ENCODE measurements at places on chromosomes 12 and 14. TPM values are rescaled to one million over a fixed set of nuclear protein-coding genes. Genes with fewer than 3 reads are reported as not detected.

DNA sequence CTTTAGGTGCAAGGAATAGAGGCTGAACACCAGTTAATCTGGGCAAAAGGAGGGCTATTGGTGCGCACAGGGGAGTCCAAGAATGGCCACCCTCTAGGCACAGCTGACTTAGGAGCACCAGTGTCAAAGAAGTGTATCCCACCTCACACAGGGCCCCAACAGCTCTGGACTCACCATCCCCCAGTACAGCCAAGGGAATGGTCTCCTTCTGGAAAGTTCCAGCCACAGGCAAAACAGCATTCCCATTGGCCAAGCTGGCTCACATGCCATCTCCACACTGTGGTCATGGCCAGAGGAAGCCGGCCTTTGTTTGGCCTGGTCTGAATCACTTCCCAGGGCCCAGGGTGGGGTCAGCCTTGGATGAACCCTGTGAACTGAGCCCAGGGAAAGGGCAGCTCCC lies 120.1 kb downstream of the DICER1 start:
- DNase-seq, result no peak

GRCh38 chr14:102464846-102465341 lies 44.7 kb downstream of the ANKRD9 start:
- DNase-seq, result no peak

GRCh38 chr12:171276-171675 lies 42.7 kb downstream of the SLC6A12 start:
- DNase-seq, result no peak

DNA sequence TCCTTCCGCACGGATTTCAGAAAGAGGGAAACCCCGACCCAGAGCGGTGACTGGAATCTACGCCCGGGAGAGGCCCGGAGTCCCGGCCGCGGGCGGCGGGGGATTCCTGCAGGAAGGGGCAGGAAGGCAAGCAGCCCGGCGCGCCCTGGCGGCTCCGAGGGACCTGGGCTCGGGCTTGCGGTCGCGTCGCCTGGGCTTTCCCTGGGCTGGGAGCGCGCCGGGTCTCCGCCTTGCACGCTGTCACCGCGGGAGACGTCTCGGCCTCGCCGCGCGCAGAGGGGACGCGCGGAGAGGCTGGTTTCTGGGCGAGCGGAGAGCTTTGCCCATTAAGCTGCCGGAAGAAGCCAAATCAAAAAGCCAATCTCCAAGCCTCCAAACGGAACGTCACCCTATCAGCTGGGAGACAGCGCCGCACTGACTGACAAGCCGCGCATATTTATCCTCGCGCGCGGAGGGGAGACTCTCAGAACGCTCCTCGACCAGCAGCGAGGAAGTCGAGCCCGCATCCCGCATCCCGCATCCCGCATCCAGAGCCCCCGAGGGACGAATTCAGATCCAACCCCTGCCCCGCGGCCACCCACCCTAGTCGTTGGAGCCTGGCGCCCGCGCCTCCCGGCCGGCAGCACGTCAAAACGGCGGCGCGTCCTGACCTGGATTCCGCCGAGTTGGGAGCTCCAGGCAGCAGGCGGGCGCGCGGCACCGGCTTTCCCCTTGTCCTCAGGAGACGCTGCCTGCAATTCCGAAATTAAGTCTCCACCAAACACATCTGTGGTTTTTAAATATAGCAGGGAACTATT lies at the start of gene SLC8A3:
Gene SLC8A3 (minus strand): TSS at position 293 of the 797 bp plus-strand sequence. CDS start 20,529 bp downstream, outside the sequence.
- peak; percentile 1 for DNase-seq

- no peak for DNase-seq
Observed at GRCh38 chr14:77114609-77115008, 16.6 kb downstream of the CIPC start.

- DNase-seq, result no peak
Observed at GRCh38 chr12:126797525-126797924, 1469.4 kb upstream of the TMEM132C start.

DNA sequence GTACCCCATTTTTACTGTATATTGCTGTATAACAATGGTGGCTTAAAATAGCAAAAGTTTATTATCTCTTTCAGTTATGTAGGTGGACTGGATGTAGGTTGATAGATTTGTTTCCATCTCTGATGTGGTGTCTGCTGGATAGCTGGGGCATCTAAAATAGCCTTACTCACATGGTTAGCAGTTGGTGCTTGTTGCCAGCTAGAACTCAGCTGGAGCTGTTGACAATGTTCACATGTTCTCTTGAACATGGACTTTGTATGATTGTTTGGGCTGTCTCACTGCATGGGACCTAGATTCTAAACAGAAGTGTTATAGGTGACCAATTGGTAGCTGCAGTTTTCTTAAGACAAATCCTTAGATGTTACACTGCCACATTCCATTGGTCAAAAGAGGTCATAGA lies 126.9 kb downstream of the GPHN start:
- DNase-seq, result peak; percentile 17

DNA sequence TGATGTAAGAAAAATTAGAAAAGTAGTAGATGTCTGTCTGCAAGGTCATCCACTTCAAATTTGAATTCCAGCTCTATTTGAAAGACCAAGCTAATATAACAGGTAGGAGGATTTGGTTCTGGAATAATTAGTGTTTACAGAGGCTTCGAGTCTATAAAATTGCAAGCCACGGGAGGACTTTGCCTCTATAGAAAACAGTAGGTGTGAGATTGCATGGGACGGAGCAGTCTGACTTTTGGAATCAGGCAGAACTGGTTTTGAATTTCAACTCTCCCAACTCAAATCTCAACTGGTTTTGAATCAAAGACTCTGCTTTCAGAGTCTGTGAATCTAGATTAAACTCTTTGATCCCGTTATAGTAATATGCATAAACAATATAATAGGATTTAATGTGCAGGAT lies 82.4 kb downstream of the PIK3C2G start:
- DNase-seq, result no peak

DNA sequence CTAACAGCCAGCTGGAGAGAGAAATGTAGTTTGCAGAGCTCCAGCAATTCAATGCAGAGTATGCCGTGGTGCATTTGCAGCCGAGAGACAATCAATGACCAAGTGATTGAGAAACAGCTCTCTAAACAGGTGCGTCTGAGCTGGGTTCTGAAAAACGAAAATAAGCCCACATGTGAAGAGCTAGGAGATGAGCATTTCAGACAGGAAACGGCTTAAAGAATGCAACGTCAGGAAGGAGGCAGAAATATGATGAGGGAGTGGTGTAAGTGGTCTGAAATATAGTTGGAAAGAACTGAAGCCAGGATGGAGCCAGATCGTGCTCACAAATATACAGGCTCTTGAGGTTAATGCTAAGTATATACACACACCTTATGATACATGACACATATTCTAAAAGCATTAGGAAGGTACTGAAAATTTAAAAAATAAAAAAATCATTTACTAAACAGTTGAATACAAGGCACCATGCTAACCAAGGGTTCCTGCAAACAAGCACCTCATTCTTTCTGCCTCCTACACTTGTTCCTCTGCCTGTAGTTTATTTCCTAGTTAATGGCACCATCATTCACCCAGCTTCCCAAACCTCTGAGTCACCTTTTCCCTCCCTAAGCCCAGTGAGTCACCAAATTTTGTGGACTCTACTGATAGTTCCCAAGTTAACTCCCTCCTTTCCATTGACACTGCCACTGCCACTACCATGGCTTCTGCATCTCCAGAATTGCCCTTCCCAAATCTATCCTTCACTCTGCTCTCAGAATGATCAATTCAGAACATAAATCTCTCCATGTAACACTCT lies 2.3 kb upstream of the GARIN2 start:
- DNase-seq, result peak; percentile 84

- no peak for DNase-seq
Observed at GRCh38 chr12:75872762-75873161, 158.8 kb downstream of the PHLDA1 start.

- peak; percentile 76 for DNase-seq
Observed at GRCh38 chr12:89453121-89453978, 71.2 kb downstream of the GALNT4 start.

DNA sequence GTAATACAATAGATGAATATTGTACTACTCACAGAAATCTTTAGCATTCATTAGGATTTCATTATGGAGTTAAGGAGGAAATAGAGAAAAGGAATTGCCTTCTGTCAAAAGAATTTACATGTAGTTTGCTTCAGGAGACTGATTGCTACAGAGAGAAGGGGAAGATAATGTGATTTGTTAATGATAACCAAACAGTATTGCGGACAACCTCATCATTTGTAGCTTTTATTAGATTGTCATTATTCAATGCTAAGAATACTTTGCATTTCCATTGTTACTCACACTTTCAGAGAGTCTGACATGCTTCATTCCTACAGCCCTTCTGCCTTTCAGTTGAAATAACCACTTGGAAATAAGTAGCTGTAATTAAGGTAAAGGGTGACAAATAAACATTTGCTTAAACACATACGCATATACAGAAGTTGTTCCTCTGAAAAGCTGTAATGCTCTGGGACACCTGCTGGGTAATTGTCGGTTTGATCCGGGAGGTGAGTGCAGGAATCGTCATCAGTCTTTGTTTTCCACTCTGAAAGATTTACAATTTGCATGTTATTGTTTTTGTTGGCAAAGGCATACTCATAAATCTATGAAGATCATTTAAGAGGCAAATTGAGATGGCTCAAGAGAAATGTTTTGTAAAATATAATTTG lies 600.2 kb downstream of the TRHDE start:
- DNase-seq, result no peak

DNA sequence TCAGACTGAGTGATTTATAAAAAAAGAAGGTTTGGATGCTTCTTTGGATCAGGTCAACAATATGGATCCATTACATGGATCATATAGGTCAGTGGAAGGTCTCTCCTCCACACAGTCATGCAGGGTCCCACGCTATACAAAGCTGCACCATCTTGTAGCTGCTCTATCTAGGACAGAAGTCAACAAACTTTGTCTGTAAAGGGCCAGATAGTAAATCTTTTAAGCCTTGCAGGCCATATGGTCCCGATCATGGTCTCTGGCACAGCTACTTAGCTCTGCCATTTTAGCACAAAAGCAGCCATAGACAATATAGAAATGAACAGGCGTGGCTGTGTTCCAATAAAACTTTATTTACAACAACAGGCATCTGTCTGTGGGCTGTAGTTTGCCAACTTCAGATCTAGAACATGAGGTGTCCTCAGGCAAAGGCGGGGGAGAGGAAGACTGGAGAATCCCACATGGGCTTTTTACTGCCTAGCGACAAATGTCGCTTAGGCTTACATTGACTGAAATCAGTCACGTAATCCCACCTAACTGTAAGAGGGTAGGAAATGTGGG lies 36.7 kb downstream of the TMEM233 start:
- DNase-seq, result no peak

DNA sequence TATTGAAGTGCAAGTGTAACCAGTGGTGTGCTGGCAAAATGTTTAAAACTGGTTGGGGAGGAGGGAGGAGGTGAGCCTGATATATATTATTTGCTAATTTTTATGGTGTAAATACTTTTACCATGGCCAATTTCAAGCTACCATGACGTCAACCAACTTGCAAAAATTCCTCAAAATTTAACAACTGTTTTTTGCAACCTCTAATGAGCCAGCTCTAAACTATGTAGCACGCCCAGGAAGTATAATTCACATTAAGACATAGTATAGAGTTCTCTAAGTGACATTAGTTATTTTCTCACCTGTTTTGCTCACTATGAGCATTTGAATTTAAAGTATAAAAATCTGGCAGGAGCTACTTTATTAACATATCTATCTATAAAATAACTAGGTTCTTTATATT lies 41.4 kb downstream of the ATL1 start:
- peak; percentile 27 for DNase-seq

GRCh38 chr14:72699852-72700257 lies 194.0 kb downstream of the DPF3 start:
- peak; percentile 46 for DNase-seq

- DNase-seq, result no peak
Observed at GRCh38 chr12:130162745-130163460, 639 bp downstream of the FZD10 start.

DNA sequence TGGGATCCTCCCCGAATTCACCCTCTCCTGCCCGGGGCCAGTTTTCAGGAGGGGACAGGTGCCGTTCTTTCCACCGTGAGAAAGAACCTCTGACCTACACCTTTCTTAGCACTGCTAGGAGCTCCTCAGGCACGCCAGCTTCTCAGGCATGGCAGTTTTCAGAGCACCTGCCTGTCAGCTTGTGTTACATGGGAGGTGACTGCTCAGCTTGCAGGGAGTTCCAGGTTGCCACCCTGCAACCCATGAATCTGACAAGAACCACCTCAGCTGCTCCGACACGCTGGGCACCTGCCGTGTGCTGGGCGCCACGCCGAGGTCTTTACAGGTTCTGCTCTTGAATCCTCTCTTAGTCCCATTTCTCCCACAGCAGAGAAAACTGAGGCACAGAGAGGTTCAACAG lies 12.9 kb downstream of the BRI3BP start:
- DNase-seq, result no peak

DNA sequence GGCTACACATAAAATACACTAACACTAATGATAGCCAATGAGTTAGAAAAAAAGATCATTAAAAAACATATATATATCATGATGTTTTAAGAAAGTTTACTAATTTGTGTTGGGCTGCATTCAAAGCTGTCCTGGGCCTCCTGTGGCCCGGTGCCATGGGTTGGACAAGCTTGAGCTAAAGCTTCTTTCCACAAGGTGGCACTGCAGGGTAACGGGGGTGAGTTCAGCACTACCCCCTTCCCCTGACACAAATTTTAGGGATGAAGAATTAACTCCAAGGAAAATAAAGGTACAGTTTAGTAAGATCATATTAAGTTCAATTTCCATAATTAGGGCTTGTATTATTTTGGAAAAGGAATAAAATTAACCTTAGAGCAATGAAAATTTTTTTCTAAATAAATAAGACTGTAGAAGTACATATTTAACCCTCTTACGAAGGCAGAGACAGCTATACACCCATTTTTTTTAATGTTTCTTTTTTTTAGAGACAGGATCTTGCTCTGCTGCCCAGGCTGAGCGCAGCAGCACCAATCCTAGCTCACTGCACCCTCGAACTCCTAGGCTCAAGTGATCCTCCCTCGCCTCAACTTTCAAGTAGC lies 38.9 kb downstream of the PPP1R13B start:
- peak; percentile 59 for DNase-seq

- no peak for DNase-seq
Observed at GRCh38 chr14:98244966-98245569, 1026.9 kb downstream of the BCL11B start.

- DNase-seq, result no peak
Observed at GRCh38 chr14:30681752-30682355, 59.7 kb downstream of the SCFD1 start.

DNA sequence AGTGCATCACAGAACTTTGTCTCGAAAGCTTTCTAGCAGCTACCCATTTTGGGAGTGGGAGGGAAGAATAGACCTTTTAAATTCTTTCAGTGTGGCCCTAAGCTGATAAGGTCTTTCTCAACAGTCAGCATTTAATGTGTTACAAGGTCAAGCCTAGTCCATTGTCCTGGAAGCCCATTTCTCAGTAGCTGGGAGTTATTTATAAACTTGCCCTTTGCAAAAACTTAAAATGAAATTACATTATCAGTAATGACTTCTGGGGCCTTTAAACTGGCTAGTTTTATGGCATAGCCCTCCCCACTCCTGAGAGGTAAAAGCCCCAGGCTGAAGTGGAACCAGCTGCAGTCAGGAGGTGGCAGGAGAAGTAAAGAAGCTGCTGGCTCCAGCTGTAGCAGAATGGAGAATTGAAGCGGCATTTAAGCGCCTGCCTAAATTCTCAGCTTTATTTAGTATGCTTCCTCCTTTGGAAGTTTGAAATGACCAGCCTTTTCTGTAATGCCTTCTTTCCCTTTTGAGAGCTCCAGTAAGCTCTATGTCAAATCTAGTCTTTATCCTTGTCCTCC lies 12.4 kb downstream of the COPZ1 start:
- DNase-seq, result no peak

The FOXN4 gene
- total RNA-seq, result not detected

The TMEM116 gene
- total RNA-seq, result 3.9 TPM

The ACSM4 gene
- not detected for total RNA-seq

The CRIP1 gene
- total RNA-seq, result 51.7 TPM

The LTB4R2 gene
- 3.0 TPM for total RNA-seq

The TPH2 gene
- total RNA-seq, result not detected

The RBP5 gene
- not detected for total RNA-seq
